ENCODE measurements at places on chromosomes 13 and 19.

DNA sequence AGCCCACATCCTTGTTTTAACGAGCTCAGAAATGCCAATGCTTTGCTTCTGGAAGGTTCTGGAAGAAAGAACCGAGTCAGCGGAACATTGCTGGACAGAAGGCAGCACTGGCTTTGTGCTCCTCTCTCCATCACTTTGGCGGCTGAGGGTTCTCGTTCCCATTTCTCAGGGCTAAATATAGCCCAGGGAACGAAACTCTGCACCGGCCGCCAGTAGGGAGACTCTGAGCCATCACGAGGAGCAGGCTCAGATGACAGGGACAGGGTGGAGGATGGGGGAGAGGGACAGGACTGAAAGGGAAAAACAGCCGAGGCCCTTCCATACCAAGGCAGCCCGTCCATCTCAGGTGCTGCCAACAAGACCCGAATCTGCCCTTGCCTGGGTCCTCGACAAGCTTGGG is 166.4 kb downstream of the CACNA1A start:
- no peak for DNase-seq

DNA sequence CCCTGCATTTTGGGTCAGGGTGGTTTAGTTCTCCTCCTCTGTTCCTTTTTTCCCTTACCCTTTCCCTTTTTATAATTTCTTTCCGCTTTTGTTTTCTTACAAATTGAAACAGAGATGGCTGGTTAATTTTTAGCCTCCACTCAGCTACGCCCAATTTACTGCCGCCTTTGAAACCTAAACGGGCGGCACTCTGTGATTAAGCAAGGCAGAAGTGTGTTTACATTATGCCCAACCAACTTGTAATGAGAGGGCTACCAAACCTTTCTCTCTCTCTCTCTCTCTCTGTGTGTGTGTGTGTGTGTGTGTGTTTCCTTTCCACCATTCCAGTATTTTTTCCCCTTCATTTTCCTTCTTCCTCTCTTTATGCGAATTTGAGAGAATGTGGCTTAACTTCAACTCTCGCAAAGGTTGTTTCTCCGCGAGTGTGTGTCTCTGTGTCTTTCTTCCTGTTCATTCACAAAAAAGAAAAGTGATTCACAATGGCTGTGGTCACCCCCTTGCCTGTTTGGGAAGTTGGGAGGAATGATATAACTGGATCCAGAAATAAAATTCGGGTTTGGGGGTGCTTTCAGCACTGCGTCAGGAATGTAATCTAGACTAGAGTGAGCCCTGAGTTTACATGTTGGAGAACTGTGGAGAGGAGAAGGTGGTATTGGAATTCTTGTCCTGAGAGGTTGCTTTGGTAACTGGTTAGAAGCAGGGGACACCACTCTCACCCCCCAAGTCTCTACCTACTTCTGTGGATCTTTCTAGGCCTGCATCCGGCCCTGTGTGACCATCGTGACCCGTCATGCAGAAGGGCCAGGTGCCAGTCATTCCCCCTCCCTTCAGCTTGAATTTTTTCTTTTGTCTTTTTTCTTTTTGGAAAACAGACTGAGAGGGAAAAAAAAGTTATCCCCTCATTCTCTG is 31.4 kb downstream of the NFIX start:
- no peak for DNase-seq

DNA sequence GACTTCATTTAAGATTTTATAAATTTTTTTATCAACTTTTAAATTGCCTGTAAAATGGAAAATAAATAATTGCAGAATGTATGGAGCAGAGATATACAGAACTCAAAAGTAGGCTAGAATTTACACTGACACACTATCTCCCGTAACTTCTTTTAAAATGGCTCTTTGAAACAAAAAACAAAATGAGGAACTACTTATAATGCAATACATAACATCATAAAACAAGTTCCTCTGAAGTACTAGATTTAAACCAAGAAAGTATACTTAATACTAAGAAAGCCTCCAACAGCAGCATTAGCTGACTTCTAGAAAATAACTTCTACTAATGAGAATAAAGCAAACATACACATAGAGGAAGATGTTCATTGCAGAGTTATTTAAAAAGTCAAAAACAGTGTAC is 17.0 kb downstream of the RBM26 start:
- DNase-seq: peak; percentile 74

- DNase-seq: no peak
These were observed 18.5 kb upstream of the LPAR6 start for GRCh38 chr13:48431431-48431830.

Data from inflammatory macrophage (primary cell).